ENCODE measurements at places on chromosomes 6 and 20. TPM values are rescaled to one million over a fixed set of nuclear protein-coding genes. Genes with fewer than 3 reads are reported as not detected.

- H3K36me3 ChIP-seq: no peaks in the 10 kb centered on the region
- no peak overlapping the region for H3K27ac ChIP-seq
- H3K4me1 ChIP-seq: no peaks in the 10 kb centered on the region
- no peak for DNase-seq
- no peaks in the 10 kb centered on the region for H3K27me3 ChIP-seq
Observed at GRCh38 chr6:32074996-32075532, 34.1 kb downstream of the TNXB start.

The IMPG1 gene
- polyA plus RNA-seq: not detected

DNA sequence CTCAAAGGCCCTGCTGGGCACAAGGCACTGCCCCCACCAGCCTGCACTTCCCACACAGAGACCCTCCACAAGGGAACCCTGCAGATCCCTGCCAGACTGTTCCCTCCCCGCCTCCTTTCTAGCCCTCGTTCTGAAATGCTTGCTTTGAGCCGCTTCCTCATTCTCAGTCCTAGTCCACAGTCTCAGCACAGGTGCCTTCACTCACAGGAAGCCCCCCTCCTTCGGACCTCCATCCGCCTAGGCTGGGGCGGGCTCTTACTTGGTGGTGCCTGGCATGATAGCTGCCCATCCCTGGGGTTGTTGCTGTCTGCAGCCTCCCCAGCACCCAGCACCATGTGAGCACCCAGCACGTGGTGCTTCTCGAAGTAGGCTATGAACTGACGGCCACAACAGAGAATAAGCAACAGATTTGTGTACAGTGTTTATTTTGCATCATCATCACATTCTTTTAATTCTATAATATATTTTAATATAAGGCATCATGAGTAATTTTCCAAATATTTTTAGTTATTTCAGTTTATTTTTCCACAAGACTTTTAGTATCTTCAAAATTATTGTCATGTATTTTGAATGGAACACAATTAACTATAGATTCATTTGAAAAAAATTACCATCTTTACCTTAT, 12.3 kb downstream of the CST5 start:
- H3K4me1 ChIP-seq: no peaks in the 10 kb centered on the region
- no peaks in the 10 kb centered on the region for H3K36me3 ChIP-seq
- H3K4me3 ChIP-seq: no peak overlapping the region

The TCP11 gene
- not detected for polyA plus RNA-seq

The FAM83C gene
- polyA plus RNA-seq: not detected

The NKX2-2 gene
- not detected for polyA plus RNA-seq

GRCh38 chr6:132954936-132955335, 140.6 kb downstream of the RPS12 start:
- no peaks in the 10 kb centered on the region for H3K27me3 ChIP-seq
- H3K27ac ChIP-seq: no peak overlapping the region
- H3K4me1 ChIP-seq: no peaks in the 10 kb centered on the region
- no peak for DNase-seq

The MTFR2 gene
- 0.60 TPM for polyA plus RNA-seq

DNA sequence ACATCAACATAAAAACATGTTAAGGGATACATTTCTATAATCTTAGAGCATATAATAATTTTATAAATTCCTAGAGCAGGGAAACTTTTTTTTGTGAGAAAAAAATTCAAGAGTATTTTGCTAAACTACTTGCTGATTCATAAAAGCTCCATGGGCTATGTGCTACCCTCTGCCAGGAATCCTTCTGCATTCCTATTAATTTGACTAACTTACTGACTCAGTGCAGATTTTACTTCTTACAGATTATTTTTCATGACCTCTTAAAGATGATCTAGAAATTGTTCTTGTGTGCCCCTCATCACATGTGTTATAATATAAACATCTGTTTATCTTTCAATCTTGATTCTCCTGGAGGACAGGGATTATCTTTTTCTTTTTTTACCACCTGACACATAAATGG, 5.7 kb downstream of the VTA1 start:
- H3K36me3 ChIP-seq: no peaks in the 10 kb centered on the region
- H3K27ac ChIP-seq: no peak overlapping the region
- H3K4me1 ChIP-seq: peaks cover 14% of the 10 kb centered on the region
- H3K27me3 ChIP-seq: no peaks in the 10 kb centered on the region

DNA sequence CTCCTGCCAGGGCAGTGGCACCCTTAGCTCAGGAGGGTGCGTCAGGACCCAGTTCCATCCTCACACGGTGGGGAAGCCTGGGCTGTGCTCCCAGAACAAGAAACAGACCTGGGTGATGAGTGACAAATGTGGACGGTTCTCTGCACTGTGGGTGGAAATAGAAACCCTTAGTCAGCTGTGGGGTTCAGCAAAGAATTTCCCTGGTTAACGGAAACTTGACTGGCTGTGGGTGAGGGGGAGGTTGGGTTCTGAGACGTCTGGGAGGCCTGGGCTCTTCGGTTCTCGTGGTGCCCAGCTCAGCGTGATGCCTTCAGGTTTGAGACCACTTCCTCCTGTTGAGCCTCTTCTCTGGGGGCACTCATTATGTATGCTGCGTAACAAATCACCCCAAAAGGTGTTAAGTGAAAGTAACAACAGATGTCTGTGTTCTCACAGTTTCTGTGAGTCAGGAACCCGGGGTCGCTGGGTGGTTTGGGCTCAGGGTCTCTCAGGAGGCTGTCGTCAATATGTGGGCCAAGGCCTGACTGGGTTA, 53.1 kb upstream of the FAM83D start:
- DNase-seq: no peak
- peaks cover 17% of the 10 kb centered on the region for H3K4me1 ChIP-seq
- H3K27ac ChIP-seq: no peak overlapping the region
- no peak overlapping the region for H3K4me3 ChIP-seq
- H3K36me3 ChIP-seq: no peaks in the 10 kb centered on the region
- H3K27me3 ChIP-seq: no peaks in the 10 kb centered on the region

GRCh38 chr6:163017801-163018200, 290.0 kb downstream of the PACRG start:
- H3K4me1 ChIP-seq: no peaks in the 10 kb centered on the region
- H3K36me3 ChIP-seq: no peaks in the 10 kb centered on the region
- DNase-seq: no peak
- H3K27me3 ChIP-seq: no peaks in the 10 kb centered on the region
- no peak overlapping the region for H3K4me3 ChIP-seq
- H3K27ac ChIP-seq: no peak overlapping the region

- peaks cover 8% of the 10 kb centered on the region for H3K27me3 ChIP-seq
- H3K4me1 ChIP-seq: no peaks in the 10 kb centered on the region
- H3K4me3 ChIP-seq: no peak overlapping the region
Observed at GRCh38 chr6:167839343-167839742, 12.6 kb downstream of the AFDN start.

The BTN1A1 gene
- not detected for polyA plus RNA-seq

DNA sequence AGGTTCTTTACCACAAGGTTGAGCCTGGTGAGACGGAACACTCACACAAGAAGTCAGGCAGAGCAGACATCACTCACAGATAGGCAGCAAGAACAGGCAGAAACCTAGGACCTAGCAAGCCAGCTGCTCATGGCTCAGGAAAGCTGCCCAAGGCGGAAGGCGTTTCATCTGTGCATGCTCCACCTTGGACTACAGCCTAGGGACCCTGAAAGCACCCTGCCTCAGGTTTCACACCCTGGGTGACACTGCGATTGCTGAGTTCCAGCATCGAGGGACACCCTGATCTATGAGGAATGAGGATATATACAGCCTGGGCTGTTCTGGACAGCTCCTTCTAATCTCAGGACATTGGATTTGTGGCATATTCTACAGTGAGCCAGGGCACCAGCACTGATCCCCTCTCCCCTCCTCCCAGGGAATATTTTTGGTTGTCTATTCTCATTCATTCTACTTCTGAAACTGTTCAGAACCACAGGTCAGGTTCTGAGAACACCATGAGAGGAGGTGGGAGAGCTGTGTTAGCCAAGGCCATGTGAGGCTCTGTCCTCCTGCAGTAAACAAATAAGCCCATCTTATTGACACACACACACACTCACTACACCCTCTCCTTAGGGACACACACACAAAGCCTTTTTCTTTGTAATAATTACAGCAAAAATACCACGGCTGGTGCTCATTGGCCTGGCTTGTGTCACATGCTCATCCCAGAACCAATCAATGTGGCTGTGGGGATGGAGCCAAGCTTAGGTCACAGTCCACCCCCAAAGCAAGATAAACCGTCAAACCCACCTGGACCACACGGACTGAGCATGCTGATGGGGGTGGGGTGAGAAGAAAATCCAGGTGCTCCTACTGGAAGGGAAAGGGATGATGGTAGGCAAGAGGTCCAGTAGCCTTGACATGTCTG, 26.3 kb upstream of the PMEPA1 start:
- no peaks in the 10 kb centered on the region for H3K36me3 ChIP-seq
- H3K4me1 ChIP-seq: no peaks in the 10 kb centered on the region
- H3K4me3 ChIP-seq: no peak overlapping the region
- no peak overlapping the region for H3K27ac ChIP-seq

DNA sequence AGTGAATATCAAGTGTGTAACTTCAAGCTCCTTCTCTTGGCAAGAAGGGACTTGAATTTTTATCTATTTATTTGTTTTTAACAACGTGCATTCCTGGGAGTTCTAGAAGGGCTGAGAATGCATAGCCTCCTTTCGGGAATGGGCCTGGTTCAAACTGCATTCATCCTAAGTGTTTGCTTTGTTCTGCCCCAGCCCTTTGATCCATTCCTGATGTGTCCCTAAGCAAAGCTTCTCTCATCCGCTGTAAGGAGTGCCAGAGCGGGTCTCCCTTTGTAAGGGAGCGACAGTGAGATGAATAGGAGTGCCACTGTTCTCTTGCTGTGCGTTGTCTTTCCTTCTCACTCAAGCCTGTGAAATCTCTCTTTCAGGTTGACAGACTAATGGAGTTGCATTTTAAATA, 61.0 kb upstream of the VSTM2L start:
- H3K4me3 ChIP-seq: no peak overlapping the region
- H3K27me3 ChIP-seq: no peaks in the 10 kb centered on the region
- DNase-seq: no peak
- peaks cover 44% of the 10 kb centered on the region for H3K36me3 ChIP-seq

- no peaks in the 10 kb centered on the region for H3K4me1 ChIP-seq
- no peaks in the 10 kb centered on the region for H3K27me3 ChIP-seq
- no peaks in the 10 kb centered on the region for H3K36me3 ChIP-seq
- no peak for DNase-seq
- no peak overlapping the region for H3K4me3 ChIP-seq
Observed at GRCh38 chr6:123541462-123541861, 95.3 kb downstream of the TRDN start.

DNA sequence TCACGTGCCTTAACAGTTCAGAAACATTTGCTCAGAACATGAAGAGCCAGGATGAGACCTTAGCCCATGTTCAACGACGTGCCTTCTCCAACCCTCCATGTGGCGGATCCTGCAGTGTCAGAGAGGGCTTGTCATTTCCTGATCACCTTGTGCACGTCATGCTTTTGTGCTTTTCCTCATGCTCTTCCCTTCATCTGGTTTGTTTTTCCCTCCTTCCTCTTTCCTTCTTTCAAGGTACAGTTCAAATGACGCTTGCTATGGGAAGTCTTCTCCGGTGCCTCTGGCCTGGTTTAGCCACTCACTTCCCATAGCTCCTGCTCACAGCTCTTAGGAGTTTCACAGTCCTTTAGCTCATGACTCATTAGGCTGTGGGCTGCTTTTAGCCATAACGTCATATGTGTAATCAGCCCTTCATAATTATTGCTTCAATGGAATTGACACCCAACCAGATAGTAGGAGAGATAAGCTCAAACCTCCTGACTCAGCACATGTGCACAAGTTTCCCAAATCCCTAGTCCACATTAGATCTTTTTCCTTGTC, 102.7 kb upstream of the CNKSR3 start:
- H3K36me3 ChIP-seq: no peaks in the 10 kb centered on the region
- no peak for DNase-seq
- no peaks in the 10 kb centered on the region for H3K4me1 ChIP-seq
- no peak overlapping the region for H3K4me3 ChIP-seq
- H3K27ac ChIP-seq: no peak overlapping the region
- H3K27me3 ChIP-seq: no peaks in the 10 kb centered on the region

GRCh38 chr20:19958928-19959327, 58.2 kb upstream of the NAA20 start:
- H3K36me3 ChIP-seq: peaks cover 81% of the 10 kb centered on the region
- H3K4me3 ChIP-seq: no peak overlapping the region
- DNase-seq: no peak
- H3K27me3 ChIP-seq: no peaks in the 10 kb centered on the region
- H3K4me1 ChIP-seq: peaks cover 4% of the 10 kb centered on the region

DNA sequence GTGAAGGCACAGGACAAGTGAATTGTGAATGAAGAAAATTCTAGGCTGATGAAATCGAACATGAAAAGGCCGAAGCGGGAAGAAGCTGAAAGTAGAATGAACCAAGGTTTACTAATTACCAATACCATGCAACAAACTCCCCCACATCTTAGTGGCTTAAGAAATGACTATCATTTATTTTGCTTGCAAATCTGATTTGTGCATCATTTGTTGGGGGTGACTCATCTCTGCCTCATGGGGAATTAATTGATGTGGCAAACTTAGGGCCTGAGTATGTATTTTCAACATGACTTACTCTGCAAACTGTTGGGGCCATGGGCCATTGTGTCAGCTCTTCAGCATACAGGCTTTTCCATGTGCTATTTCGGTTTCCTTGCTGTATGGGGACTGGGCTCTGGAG, 26.8 kb downstream of the PPP1R14C start:
- DNase-seq: peak; percentile 58
- H3K4me3 ChIP-seq: no peak overlapping the region
- H3K27ac ChIP-seq: no peak overlapping the region
- no peaks in the 10 kb centered on the region for H3K27me3 ChIP-seq

GRCh38 chr6:113317442-113317841, 539.7 kb upstream of the MARCKS start:
- no peak overlapping the region for H3K27ac ChIP-seq
- no peak overlapping the region for H3K4me3 ChIP-seq
- H3K36me3 ChIP-seq: no peaks in the 10 kb centered on the region

DNA sequence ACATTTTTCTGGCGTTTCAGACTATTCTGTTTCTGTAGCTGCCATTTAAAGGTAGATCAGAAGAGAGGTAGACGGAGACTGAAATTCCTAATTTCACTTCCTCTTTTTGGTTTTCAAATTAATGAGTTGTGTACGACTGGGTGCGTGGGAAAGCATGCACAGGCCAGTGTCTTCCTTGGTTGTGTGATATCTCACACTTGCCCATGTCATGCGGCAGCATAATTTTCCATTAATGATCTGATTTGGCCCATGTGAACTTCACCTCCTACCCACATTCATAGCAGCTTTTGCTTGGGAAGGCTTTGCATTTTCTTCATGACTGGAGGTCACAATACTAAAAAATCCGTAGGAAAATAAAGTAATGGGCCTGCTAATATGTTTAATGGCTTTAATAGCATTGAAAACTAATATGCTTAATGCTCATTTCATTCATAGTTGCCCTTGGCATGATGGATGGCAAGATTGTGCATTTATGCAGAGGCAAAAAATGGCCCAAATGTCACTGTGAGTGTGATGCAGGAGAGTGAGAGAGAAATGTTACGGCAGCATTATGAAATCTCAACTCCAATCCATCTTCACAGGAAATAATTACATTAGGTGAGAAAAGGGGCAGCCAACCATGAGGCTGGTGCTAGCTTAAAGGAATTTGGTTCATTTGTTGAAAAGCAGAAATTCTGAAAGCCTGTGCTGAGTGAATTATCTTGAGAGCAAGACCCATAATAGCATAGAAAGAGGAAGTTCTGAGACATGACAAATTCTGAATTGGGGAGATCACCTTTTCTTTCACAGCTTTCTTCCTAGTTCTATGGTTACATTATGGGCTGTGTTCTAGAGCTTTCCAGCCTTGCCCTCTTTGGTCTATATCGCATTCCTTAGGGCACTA, 69.0 kb upstream of the UST start:
- no peaks in the 10 kb centered on the region for H3K36me3 ChIP-seq
- H3K4me3 ChIP-seq: no peak overlapping the region
- peak; percentile 82 for DNase-seq
- H3K4me1 ChIP-seq: peaks cover 49% of the 10 kb centered on the region
- H3K27ac ChIP-seq: peak overlapping the region; percentile 60

GRCh38 chr6:92682516-92683398, 736.6 kb downstream of the EPHA7 start:
- H3K4me1 ChIP-seq: peaks cover 3% of the 10 kb centered on the region
- no peak overlapping the region for H3K4me3 ChIP-seq
- no peak for DNase-seq
- H3K27ac ChIP-seq: no peak overlapping the region

Measured in CD14-positive monocyte (primary cell).